Fibroblast of skin of back (primary cell): ENCODE measurements at places on chromosomes 6 and 20.

DNA sequence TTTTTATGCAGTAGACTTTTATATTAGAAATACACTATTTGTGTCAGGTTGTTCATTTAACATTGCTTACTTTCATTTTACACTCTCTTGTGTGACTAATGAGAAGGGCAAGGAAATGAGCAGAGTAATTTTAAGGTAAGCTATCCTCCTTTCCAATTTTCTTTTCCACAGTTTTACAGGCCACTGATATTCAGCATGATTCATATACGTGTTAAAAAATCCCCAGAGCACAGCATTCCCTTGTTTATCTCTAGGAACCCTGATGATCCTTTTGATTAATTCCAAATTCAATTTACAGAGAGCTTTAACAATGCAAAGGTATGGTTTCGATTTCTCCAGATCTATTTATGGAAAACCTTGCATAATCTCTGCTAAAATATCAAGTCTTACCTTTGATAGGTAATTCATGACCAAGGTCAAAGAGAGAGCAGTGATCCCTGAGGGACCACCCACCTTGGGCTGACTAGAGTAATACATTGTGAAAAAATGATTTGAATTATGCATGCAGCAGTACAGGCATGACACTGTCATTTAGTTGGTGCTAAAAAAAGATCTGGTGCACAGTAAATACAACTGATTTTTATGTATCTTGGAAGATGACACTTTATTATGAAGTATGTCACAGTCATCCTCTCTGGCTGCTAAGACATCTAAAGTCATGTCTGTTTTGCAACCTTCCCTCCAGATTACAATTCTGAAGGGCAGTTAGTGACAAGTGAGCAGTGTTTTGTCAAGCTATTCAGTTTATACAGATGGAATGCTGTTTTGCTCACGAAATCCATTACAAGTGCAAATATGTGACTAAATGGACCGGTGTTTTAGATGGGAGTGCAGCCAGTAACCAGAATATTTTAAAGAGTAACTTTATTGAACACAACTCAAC lies 736.6 kb downstream of the EPHA7 start:
- no peak for DNase-seq

GRCh38 chr20:64156886-64157875 lies 7.1 kb upstream of the MYT1 start:
- no peak for DNase-seq

DNA sequence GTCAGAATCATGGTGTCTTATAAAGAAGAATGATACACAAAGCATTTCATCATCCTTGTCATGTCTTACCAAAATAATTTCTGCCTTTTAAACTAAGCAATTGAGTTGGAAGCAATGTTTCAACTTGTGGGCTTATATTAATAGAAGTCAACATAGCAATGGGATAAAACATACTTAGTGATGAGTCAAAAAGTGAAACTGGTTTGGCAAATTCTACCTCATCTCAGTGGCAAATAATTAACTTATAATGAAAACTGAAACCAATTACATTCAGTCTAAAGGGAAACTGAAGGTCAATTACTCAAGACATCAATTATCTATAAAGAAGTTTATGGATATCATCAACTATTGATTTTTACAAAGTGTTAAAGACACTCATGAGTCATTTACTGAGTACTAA lies 463.8 kb downstream of the BMP2 start:
- no peak for DNase-seq

GRCh38 chr6:169092375-169092774 lies 161.3 kb downstream of the THBS2 start:
- DNase-seq: no peak

GRCh38 chr6:110341663-110342596 lies 16.2 kb downstream of the METTL24 start:
- peak; percentile 8 for DNase-seq

DNA sequence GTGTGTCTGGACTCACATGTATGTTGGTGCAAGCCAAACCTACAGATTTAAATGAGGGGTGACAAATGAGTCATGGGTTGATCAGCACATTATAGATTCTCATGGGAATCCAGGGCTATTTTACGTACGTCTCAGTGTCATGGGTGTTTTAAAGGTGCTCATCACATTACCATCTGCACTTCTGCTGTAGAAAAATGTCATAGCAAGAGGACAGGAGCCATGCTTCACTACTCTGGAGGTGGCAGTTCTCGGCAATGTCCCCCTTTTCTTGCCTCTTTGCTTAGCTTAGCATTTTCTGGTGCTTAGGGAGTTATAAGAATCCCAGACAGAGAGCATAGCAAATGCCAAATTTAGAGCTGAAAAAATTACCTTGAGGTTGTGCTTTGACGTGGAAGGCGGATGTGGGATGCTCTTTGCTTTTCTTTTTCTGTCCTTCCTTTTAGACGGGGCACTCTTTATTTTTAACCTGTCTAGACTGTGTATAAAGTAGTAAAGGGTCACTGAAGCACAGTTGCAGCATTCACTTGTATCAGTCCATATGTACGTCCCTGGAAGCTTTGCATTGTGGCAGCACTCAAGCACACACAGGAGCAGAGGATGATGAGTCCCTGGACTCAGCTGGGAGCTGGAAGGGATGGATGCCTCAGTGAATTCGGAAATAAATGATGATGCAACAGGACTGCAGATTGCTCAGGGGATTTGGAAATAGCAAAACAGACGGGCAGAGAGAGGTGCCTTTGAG lies 139.7 kb downstream of the SYNDIG1 start:
- DNase-seq: peak; percentile 30

- no peak for DNase-seq
Measured at GRCh38 chr20:32511358-32512046, 73.6 kb downstream of the NOL4L start.

- peak; percentile 86 for DNase-seq
Measured at GRCh38 chr6:110528101-110528929, 51.9 kb upstream of the SLC22A16 start.

GRCh38 chr20:1942486-1943274 lies 47.5 kb downstream of the SIRPA start:
- DNase-seq: no peak

DNA sequence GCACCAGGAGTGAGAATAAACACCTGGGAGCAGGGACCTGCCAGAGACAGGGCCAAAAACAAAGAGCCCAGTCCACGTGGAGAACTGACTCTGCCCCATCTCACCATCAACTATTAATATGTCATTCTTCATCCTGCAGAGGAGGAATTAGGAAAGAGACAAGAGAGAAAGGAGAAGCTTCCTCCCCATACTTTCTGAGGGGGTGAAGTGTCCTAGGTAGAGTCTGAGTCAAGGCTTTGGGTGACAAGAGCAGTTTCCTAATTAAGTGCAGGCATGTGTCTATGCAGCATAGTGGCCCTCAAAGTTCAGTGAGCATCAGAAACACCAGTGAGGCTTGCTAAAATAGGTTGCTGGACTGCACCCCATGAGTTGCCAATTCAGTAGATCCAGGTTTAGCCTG lies 40.7 kb upstream of the BMP2 start:
- DNase-seq: no peak

DNA sequence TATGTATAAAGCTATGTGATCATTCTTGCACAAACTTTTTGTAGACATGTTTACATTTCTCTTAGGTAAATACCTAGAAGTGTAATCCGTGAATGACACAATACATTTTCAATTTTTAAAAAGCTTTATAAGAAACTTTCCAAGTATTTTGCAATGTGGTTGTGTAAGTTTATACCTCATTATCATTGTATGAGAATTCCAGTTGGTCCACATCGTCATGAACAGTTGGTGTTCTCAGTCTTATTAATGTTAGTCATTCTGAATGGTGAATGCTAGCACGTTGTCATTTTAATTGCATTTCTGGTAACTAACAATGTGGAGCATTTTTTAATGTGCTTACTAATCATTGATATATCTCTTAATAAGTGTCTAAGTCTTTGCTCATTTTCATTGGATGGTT lies 116.5 kb upstream of the F13A1 start:
- DNase-seq: no peak

DNA sequence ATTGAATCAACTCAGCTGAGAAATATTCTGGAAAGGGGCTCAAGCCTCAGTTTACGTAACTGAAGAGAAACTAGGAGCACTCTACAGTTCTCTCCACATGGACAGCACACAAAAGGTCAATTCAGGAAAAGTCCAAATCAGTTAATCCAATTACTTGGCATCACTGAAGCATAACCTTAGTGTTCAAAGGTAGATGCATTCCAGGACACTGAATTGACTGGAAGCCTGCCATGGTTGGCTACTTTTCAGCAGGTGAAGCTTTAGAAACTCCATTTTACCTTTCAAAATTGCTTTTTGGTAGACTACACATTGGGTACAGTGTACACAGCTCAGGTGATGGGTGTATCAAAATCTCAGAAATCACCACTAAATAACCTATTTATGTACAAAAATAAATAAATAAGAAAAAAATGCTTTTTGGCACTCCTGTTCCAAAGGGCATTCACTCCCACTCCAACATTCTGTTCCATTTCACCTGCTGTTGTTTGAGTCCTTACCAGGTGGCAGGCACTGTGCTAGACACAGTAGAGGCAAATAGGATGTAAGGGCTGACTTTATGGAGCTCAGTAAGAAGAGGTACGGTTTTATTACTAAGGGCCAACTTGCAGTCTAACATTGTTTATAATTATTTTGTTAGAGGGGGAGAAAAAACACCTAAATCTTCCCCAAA lies 153.4 kb downstream of the FAXC start:
- no peak for DNase-seq

- peak; percentile 88 for DNase-seq
Measured at GRCh38 chr20:11186301-11187008, 512.7 kb upstream of the JAG1 start.

GRCh38 chr6:45003387-45003786 lies 324.7 kb upstream of the RUNX2 start:
- DNase-seq: no peak

- no peak for DNase-seq
Measured at GRCh38 chr6:82259389-82259788, 11.8 kb upstream of the IBTK start.

DNA sequence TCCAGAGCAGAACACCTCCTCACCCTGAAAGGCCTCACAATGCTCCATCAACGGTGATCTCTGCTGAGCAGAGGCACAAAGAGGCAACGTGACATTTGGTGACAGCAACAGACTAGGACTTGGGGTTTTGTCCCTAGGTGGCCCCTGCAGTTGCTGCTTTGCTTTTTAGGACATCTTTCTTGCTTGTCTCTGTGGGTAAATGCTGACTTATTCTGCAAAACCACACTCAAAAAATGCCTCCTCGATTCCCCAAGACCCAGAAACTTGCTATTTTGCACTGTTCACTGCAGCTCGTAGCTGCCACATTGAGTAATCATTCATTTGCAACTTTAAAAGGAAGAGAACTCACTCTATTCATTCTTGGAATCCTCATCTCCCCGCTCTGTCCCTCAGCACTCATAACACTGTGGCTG lies 209.9 kb downstream of the LY86 start:
- no peak for DNase-seq

GRCh38 chr6:109187399-109188114 lies 92.2 kb downstream of the CEP57L1 start:
- DNase-seq: peak; percentile 27

GRCh38 chr20:20353576-20353975 lies 14.3 kb upstream of the INSM1 start:
- no peak for DNase-seq

DNA sequence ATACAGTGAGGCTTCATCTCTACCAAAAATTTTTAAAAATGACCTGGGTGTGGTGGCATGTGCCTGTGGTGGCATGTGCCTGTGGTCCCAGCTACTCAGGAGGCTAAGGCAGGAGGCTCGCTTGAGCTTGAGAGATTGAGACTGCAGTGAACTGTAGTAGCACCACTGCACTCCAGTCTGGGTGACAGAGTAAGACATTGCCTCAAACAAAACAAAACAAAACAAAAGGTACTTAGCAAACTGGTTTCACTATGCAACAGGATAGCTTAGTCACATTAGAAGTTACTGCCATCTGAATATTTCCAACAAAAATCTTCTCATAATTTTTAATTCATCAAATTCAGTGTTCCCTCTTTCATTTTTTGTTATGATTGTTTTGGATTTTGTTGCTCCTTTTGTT lies 137.9 kb downstream of the QRSL1 start:
- DNase-seq: no peak

- no peak for DNase-seq
Measured at GRCh38 chr6:362924-363249, 28.7 kb upstream of the IRF4 start.

DNA sequence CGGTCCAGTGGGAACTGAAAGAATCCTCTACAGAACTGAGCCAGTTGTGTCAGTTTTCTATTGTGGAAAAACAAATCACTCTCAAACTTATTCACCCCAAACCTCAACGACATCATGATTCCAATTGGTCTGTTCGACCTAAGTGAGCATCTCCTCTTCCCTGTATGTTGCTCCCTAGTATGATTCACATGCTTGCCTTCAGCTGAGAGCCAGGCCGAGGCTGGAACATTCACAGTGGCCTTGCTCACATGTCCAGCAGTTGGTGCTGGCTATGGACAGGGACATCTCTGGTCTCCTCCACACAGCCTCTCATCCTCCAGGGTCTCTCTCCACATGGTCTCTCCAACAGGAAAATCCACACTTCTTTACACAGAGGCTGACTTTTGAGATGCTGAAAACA lies 28.3 kb upstream of the TMEM181 start:
- no peak for DNase-seq

DNA sequence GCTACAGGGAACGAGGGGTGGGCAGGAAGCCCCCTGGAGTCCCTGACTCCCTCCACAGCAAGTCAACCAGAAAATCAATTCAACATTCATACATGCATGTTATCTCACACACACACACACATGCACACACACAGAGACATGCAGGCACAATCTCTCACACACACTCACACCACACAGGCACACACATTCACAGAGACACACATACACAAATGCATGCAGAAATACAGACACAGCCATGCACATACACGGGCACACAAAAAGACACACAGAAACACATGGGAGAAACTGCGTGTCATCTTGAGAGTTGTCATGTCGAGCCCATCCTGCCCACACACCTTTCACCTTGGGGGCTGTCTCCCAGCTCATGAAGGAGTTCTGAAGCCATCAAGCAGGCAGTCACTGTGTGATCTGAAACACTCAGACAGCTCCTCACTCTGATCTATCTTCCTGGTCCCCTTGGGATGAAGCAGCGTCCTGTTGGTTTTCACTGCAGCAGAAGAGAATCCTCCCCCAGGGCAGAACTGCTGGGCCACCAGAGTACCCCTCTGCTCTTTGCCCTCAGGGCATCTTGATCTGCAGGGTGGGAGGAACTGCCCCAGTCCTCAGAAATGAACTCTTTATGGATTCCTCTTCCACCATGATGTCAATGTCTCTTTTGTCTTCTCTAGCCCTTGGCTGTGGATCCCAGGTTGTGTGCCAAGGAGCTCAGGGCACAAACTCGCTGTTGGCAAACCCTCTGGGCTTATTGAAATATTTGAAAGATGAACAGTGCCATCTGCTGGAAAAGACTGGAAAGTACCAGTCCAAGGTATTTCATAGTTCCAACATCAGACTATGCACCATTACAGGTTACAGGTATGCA lies 8.8 kb downstream of the RAET1L start:
- DNase-seq: peak; percentile 60
